ENCODE measurements at places on chromosomes 3 and 15. TPM values are rescaled to one million over a fixed set of nuclear protein-coding genes. Genes with fewer than 3 reads are reported as not detected.

The DOCK3 gene
- 0.89 TPM for total RNA-seq

The ALDH1A3 gene
- 26.0 TPM for total RNA-seq

The MRPS25 gene
- 19.0 TPM for total RNA-seq

The JMJD7 gene
- 5.0 TPM for total RNA-seq

The BLOC1S6 gene
- 51.6 TPM for total RNA-seq

The TGM5 gene
- total RNA-seq = 4.1 TPM

DNA sequence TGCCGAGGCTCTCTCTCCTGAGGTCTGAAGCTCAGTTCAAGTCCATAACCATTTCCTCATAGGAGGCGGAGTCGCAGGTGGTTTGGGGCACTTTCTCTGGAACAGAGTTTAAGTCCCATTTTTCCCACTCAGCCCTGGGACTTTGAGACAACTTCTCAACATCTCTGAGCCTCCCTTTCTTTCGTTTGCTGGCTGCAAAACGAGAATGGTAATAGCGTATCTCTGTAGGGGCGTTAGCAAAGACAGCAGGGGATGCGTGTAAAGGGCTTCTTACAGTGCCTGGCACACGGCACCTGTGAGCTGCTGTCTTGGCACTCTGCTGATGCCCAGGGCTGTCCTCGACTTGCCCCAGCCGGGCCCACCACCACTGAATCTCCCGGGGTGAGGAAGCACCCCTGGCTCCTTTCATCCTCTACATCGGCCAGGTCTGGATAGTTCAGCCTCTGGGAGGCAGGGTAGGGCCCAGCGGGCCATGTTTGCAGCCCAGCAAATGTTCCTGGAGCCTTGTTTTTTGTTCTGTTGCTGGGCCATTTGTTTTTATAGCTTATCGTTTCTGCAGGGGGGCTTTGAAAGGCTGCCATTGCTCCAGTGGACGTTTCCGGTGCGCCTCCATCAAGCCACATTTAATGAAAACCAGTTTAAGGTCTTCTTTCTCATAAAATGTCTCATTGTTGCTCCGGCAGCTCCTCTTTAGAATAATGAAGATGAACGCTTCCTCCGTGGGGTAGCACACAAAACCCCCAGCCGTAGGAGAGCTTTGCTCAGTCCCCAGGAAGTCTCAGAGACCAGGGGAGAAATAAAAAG, 60.0 kb upstream of the WNT5A start:
- no peak for DNase-seq

DNA sequence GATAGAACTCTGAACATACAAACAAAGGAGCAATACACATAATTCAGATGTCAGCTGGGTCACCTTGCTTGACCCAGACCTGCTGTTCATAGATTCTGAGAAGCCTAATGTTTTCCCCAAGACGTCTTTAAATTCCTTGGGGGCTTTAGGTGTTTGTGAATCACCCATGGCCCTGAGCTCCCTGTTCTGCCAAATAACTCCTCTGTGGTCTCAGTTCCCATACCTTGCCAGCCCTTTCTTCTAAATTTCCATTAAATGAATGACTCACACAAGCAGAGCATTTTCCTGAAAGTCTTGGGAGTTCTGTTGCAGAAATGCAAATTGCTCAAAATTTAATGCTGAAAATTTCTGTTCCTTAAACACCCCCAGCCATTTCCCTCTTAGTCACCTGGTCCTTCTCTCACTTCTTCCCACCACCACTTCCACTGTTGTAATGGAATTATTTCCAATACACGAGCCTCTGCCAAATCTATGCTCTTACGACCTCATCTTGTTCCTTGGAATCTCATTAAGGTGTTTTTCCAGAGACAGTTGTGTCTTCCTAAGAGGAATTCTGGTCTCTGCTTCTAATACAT, 33.4 kb upstream of the PSMD6 start:
- DNase-seq = no peak

GRCh38 chr3:11776346-11776745, 70.3 kb downstream of the TAMM41 start:
- DNase-seq = no peak

GRCh38 chr3:21484828-21485144, 266.2 kb downstream of the ZNF385D start:
- no peak for DNase-seq
